T-helper 9 cell (primary cell): ENCODE measurements at places on chromosomes 12 and 14.

GRCh38 chr12:57296291-57296690, 45.3 kb upstream of the STAC3 start:
- DNase-seq = no peak

DNA sequence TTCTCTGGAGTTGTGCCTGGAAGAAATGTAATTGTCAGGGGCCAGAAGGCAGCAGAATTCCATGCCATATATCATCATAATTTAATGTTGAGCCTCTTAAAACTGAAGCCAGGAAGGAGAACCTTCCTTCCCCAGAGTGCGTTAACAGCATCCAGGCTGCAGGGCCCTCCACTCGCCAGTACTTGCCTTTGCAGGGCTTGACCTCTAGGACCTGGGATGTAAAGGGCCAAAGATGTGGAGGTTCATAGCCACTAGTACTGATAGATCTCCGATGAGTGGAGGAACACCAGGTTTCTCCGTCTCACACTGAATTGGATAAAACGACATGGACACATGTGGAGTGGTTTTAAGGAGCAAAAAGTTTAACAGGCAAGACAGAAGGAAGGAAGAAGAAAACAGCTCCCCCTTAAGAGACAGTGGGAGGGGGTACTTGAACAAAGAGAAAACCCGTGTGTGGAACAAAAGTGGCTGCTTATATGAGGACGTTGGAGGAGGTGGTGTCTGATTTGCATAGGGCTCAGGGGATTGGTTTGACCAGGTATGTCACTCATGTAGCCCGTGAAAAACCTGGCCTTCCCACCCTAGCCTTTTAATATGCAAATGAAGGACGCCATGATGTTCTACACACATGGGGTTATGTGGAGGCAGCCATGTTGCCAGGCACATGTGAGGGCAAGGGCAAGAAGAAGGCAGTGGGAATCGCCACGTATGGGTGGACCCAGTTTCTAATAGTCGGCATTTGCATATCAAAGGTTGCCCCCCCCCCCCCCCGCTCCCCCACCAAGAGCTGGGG, 38.8 kb upstream of the WSCD2 start:
- no peak for DNase-seq

GRCh38 chr12:88418856-88419497, 161.3 kb downstream of the KITLG start:
- no peak for DNase-seq

GRCh38 chr14:58584383-58584782, 53.4 kb upstream of the DACT1 start:
- DNase-seq = no peak

- no peak for DNase-seq
Observed at GRCh38 chr14:80055667-80056496, 155.4 kb downstream of the DIO2 start.

GRCh38 chr14:61511558-61511948, 183.8 kb upstream of the HIF1A start:
- no peak for DNase-seq

DNA sequence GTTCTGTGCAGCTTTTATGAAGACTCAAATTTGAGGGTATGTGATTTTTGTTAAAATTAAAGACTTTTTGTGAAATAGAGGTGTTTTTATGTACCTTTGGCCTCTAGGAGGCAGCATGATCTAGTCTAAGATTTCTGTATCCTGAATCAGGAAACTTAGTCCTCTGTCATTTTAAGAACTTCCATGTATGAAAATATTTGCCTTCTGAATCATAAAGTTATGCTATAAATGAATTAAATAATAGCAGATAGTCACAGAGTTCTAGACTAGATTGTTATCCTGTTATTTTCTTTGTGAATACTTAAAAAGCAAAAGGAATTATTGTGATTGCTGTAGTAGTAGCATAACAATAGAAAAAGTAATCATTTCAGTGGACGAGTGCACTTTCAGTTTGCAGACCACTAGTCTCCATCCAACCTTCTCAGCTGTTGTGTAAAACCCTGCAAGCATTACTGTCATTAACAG, 56.3 kb downstream of the FGD4 start:
- DNase-seq = no peak

GRCh38 chr14:55901291-55901690, 216.9 kb upstream of the PELI2 start:
- DNase-seq = no peak

- DNase-seq = no peak
Observed at GRCh38 chr14:23447361-23448350, 12.2 kb upstream of the MYH7 start.

GRCh38 chr12:110619534-110619953, 5.6 kb downstream of the TCTN1 start:
- DNase-seq = no peak

DNA sequence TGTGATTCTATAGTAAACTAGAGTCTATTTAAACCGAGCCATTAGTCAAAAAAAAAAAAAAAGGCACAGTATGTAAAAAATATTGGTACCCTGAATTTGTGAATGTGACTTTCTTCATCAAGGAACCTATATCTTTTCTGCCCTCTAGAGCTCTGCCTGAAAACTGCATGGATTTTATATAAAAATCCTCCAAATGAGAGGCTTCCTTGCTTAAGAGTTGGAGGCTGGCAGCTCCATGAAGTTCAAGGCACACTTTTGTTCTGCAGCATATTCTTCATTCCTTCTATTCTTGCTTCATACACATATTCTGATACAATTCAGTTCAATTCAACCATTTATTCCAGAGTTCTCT, 23.1 kb upstream of the NKX2-8 start:
- DNase-seq = no peak

DNA sequence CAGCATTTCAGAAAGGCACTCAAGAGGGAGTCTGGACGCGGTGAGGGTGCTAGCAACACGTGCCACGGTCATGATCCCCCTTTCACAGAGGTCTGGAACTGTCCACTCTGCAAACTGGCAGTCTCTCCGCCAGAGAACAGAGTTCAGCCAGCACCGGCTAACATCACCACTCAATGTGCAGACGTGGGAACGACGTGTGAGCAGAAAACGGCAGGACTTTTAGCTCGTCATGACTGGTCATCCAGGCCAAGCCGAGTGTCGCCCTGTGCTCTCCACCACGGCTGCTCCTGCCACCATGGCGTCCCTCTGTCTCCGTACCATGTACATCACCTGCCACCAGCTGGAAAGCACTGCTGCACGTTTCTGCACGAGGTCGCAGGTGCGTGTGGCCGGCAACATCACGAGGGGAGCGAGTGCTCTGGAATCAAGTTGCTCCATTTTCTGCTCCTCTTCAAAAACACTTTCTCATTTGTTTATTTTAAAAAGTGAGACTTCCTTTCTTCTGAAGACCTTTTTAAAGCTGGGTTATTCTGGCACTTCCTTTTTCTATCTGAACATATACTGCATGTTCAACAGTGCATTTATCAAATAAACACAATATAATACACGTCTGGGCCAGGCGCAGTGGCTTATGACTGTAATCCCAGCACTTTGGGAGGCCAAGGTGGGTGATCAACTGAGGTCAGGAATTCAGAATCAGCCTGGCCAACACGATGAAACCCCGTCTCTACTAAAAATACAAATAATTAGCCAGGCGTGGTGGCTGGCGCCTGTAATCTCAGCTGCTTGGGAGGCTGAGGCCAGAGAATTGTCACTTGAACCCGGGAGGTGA, 28.0 kb downstream of the SLC15A4 start:
- DNase-seq = no peak

GRCh38 chr12:124122722-124123121, 149.7 kb downstream of the ZNF664 start:
- no peak for DNase-seq

GRCh38 chr14:70180718-70181117, 8.0 kb downstream of the SLC8A3 start:
- no peak for DNase-seq

GRCh38 chr12:49876070-49876469, 27.6 kb downstream of the FAIM2 start:
- DNase-seq = no peak

GRCh38 chr14:78790271-78790670, 620.1 kb downstream of the NRXN3 start:
- DNase-seq = no peak

GRCh38 chr12:988646-989045, 2.4 kb upstream of the ERC1 start:
- no peak for DNase-seq

DNA sequence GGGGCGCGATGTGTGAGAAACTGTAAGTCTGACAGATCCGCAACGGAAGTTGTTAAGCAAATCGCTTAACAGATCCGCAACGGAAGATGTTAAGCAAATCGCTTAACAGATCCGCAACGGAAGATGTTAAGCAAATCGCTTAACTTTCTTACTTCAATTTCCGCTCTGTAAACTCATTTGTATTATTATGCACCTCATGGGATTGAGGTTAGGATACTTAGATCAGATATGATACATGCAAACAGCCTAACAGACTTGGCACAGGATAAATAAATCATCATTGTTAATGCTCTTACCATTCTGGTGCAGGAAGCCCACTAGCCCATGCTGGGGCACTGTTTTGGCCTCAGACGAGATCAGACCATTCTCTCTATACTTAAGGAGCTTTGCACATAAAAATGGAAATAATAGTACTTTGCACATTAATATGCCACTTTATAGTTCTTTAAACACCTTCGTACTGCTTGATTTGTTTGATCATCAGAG, 399 bp downstream of the NCAPD2 start:
- no peak for DNase-seq

- DNase-seq = no peak
Observed at GRCh38 chr12:93912086-93912733, 235.0 kb downstream of the CRADD start.

DNA sequence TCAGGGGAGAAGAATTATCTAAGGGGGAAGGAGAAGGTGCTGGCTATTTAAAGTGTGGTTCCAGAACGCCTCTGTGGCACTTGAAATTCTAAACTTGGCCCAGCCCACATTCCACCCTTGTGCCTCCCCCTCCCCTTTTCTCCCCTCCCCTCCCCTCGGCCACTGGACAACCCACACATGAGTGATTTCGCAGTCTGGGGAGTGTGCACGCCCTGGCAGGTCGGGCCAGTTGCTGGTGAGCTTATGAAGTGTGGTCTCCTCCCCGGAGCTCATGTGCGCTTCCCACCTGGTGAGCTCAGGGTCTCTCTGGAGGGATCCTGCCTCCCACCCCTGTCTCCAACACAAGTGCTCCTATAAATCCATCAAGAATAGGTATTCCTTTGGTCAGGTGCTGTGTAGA, at the start of gene SLC6A13:
SLC6A13 (minus strand) TSS at position 20 of the 400 bp plus-strand sequence. CDS start 2,784 bp downstream, outside the sequence.
- no peak for DNase-seq

DNA sequence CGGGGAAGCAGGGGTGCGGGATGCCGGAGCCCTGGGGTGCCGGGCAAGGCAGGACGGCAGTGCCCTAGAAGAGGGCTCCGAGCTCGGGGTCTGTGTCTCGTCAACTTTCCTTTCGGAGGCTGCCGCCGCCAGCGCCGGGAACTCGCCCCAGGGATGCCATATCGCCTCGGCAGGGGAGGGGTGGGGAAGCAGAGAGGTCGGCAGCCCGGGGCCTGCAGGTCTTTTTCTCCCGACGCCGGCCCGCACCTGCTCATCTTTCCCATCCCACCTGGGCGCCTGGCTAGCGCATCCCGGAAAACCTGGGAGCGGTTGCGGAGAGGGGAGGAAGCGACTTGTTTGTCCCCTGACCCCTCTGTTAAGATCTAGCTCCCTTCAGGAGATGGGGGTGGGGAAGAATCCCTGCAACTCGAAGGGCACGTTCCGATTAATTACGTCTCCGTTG, 547 bp downstream of the CNTN1 start:
- no peak for DNase-seq

DNA sequence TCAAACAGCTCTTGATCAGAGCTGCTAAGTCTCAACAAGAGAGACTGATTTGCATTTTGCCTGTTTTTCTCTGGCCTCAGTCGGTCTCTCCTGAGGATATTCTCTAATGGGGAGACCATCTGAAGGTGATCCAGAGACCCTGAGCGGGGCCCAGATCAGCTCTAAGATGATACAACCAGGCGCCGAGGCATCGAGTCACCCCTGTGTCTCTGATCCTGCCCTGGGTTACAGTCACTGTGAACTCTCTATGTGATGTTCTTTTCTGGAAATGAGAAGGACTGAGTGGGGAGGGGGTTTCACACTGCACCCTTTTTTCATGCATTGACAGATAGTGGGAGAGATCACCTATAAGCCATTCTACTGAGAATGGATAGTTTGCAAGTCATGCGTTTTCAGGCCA, 247.6 kb upstream of the PWP1 start:
- no peak for DNase-seq
